ENCODE measurements at places on chromosomes 6 and 20.
A peak's percentile ranks its signal among the peaks of the same experiment; 100 is the strongest.

GRCh38 chr6:104642871-104643270 lies 216.8 kb downstream of the HACE1 start:
- DNase-seq = no peak

GRCh38 chr20:17934141-17934862 lies 34.3 kb downstream of the SNX5 start:
- DNase-seq = no peak

DNA sequence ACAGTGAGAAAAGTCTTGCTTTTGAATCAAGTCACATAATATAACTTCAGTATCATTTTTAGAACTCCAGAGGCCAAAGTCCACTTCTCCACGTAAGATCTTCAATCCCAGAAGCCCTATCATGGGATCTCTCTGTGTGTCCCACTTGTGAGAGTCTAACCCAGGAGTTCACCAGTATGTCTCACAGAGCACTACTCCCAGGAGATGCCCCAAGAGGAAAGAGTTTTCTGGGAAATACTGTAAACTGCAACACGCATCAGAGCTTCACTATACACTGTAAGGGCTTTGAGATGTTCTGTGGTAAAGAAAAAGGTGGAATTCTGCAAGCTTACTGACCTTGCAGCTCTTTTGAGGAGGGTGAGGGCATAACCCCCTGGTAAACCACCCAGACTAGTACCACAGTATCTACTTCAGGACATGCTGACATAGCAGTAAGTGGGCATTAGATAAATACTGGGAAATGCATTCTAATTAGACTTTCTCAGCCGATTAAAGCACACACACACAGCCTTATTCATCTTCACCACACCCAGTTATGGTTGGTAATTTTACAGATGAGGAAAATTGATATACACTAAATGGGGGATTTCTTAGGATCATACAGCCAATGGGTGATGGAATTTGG lies 12.3 kb downstream of the DCBLD1 start:
- no peak for DNase-seq

GRCh38 chr6:169337886-169338445 lies 84.3 kb upstream of the THBS2 start:
- DNase-seq = no peak

GRCh38 chr20:34433391-34433790 lies 70.3 kb downstream of the ITCH start:
- DNase-seq = no peak

DNA sequence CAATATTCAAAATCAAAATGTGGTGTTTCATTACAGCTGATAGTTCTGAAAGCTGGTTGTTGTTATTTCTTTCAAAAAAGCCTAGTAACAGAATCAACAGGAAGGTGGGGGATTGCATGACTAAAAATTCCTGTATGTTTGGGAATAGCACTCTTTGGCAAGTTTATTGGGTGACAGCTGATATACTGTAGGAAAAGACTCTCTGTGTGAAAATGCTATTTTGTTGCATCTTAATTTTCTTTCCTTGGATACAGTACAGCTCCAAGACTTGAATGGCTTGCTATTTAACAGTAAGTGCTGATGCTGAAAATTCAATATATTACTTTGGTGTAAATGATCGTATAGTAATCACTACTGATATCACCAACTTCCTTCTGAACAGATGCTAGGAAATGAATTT lies 336.1 kb downstream of the KHDRBS2 start:
- no peak for DNase-seq

DNA sequence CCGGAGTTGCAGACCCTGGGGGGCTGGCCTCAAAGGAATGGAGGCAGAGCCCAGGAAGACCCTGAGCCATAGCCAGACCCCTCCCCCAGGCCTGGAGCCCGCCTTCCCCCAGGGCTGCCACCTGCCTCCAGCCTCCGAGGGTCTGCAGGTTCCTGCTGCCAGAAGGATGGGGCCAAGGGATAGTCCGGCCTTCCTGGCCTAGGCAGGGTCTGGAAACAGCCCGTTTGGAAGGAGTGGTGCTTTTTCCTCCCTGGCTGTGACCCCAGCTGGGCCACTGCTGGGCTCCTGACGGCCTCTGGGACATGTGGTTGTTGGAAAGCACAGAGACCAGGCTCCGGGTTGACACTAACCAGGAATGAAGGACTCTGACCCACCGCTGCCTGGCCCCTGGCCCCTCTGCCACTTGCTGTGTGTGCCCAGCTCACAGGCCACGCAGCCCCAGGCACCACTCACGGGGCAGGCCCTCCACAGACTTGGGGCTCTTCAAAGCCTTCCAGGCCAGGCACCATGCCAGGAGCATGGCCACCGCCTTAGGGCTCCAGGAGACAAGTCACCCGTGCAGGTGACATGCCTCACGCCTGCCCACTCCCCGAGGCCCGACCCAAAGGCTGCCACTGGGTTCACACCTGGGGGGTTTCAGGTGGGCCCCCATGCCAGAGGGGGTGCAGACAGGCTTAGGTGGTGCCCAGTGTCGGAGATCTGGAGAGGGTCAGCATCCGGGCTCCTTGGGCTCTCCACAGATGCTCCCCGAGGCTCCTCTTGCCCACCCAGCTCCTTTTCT lies 3.9 kb upstream of the LAMA5 start:
- no peak for DNase-seq

GRCh38 chr6:39934131-39934757 lies at the start of gene MOCS1:
MOCS1 (minus strand) TSS chr6:39934462; CDS start chr6:39934417, 45 bp downstream.
- peak; percentile 2 for DNase-seq

GRCh38 chr6:63805808-63806572 lies 170.4 kb downstream of the PHF3 start:
- DNase-seq = no peak

GRCh38 chr6:153001767-153002612 lies 519 bp downstream of the MTRF1L start:
- no peak for DNase-seq

GRCh38 chr6:164870164-164870563 lies 439.2 kb downstream of the C6orf118 start:
- DNase-seq = no peak

GRCh38 chr6:46017726-46018125 lies 2.1 kb upstream of the CLIC5 start:
- no peak for DNase-seq

GRCh38 chr6:155523821-155524651 lies 68.4 kb upstream of the NOX3 start:
- no peak for DNase-seq

DNA sequence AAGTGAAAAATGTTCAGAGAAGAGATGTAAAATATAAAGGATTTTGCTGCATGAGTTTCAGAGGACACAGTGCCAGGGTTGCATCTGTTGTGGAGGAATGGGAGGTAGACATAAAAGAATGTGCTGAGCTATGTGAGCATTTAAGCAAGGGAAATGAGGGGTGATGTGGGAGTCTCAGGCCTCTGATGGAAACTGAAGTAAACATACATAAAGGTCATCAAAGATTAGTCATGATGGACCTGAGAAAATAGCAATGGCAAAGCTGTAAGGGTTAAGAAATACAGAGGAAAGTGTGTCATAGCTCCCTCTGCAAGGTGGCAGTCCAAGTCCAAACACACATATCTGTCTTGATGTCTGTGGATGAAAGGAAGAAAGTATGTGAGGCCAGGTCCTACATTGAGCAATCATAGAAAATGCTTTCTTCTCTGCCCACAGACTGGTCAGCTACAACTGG lies 306.6 kb upstream of the ECI2 start:
- no peak for DNase-seq

GRCh38 chr6:136090929-136091328 lies 159.2 kb downstream of the MTFR2 start:
- DNase-seq = no peak

GRCh38 chr6:83359638-83360037 lies 71.2 kb downstream of the ME1 start:
- DNase-seq = no peak

DNA sequence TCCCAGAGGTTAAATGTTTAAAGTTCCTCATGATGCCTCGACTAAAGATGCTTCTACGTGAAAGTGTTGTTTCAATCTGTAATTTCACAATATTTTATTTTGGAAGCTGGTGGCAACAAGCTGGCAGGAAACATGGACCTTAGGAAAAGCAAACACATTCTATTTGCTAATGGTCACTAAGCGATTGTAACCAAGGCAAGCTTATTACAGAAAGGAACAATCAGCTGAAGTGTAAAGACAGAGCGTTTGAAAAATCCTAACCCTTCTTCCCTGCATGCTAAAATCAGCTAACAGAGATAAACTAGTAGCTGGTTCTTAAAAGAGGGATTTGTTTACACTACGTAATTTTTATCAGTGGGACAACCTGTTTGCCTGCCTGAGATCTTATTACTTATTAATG lies 50.0 kb downstream of the IL20RA start:
- DNase-seq = no peak

- DNase-seq = no peak
These were observed 41.7 kb upstream of the TTPAL start for GRCh38 chr20:44433751-44434538.

GRCh38 chr6:43736211-43736786 lies 33.7 kb upstream of the VEGFA start:
- DNase-seq = no peak

DNA sequence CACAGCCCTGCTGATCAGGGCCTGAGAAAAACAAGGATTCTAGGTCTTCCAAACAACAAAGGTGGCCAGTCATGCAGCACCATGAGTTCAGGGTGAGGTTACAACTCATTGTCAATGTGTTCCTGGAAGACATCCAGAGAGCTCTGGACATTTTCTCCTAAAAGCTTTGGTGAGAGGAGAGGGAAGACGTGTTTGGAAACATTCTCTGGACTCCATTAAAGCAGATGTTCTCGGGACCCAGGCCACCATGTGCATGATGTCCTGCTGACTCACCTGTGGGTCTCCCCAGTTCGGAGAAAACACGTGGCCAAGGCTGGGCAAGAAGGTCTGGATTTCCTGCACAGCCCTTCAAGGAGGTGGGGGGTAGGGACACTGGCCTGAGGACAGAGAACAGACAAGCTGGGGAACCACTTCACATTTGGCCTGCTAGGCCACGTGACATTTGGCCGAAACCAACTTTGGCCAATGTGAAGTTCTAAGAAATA lies 61.6 kb downstream of the KCNB1 start:
- no peak for DNase-seq

DNA sequence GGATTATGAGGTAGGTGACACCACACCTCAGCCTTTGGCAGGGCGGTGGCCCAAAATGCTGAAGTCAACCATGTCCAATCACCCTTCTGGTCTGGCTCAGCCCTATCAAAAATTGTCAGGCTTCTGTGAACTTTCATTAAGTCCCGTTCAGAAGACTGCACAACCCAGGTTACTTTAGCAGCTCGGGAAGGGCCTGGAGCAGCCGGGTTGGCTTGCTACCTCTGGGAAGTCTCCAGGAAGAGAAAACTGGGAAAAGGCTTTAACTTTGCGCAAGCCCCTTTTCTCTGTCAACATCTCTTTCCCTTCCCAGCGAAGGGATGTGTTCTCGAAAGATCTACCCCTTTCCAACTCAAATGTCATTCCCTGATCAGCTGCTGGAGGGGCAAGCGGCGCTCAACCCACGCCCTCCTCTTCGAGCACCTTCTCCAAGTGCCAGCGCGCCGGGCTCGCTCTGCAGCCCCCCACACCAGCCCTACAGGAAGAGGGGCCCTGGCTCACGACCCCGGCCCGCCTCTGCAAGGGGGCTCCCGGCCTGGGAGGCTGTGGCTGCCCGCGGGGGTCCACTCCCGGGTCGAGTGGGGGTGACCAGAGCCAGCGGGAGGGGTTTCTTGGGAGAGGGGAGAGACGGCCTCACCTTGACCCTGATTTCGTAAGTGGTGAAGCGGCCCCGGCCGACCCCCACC lies 573 bp downstream of the SNX3 start:
- no peak for DNase-seq

DNA sequence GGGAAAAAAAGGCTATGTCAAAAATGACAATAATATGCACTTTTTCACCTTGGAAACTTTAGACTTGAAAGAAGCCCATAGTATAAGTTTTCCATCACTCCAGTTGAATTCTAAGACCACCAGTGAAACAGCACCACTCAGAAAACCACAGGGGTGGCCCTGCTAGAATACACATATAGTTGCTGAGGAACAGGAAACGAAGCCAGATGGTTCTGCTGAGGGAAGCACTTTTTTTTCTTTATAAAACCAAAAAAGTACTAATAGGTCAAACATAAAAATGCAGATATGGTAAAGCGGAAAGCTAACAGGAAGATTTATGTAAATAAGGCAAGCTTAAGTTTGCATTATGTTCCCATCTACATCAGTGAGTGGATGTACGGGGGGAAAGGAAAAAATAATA lies 303.9 kb downstream of the FOXC1 start:
- no peak for DNase-seq

DNA sequence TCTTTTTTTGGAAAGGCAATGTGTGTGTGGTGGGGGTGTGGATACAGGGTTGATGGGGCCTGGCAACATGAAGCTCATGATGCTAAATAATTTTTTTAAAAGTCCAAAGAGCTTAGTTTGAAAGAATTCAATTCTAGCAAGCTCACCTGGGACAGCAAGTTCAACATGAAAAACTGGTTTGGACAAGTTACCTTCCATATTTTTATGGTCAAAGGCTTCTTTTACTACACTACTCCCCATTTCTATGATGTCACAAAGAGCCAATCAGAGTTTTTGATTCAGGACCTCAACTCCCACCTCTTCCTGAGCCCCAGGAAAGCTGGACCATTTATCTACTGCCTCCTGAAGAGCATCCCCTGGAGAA lies 66.1 kb upstream of the CTNNBL1 start:
- DNase-seq = no peak

GRCh38 chr6:13641315-13641714 lies 26.2 kb downstream of the NOL7 start:
- no peak for DNase-seq

DNA sequence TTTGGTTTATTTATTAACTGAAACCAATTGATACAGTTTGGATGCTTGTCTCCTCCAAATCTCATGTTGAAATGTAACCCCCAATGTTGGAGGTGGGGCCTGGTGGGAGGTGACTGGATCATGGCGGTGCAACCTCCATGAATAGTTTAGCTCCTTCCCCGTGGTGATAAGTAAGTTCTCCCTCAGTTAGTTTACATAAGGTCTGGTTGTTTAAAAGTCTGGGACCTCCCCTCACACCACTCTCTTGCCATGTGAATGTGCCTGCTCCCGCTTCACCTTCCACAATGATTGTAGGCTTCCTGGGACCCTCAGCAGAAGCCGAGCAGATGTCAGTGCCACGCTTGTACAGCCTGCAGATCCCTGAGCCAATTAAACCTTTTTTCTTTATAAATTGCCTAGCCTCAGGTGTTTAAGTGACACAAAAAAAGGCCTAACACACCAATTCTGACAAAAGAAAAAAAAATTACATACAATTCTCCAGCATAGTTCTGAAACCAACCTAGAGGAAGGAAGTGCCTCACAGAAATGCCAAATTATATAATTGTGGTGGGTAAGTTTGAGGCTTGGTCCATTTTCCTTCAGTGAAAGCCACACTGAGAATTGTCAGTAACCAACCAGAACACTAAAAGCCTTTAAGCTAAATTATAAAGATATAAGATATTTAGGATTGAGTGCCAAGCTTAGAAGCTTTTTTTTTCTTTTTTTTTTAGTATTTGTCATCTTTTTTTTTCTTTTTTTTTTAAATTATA lies 15.0 kb downstream of the MAP7 start:
- no peak for DNase-seq

DNA sequence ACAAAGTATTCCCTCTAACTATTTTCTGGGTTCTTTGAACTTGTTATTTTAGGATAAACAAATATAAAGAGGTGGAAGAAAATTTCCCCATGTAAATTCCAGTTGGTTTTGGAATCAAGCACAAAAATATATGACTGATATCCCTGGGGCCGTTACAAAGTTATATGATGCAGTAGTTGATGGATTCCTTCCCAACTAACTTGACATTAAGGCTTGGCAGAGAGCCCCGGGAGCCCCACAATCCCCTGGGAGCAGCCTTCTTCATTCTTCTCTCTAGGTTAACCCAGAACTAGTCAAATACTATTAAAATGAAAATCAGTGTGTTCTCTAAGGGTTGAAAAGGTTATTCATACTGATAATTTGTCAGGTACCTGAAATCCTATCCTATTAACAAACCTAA lies 508.9 kb upstream of the SOX4 start:
- no peak for DNase-seq

- no peak for DNase-seq
These were observed 5.1 kb upstream of the SLC2A12 start for GRCh38 chr6:134057478-134057877.

Data from T-helper 9 cell (primary cell).